ENCODE measurements at places on chromosomes 12 and 14. TPM values are rescaled to one million over a fixed set of nuclear protein-coding genes. Genes with fewer than 3 reads are reported as not detected.

The FAM181A gene
- not detected for total RNA-seq

DNA sequence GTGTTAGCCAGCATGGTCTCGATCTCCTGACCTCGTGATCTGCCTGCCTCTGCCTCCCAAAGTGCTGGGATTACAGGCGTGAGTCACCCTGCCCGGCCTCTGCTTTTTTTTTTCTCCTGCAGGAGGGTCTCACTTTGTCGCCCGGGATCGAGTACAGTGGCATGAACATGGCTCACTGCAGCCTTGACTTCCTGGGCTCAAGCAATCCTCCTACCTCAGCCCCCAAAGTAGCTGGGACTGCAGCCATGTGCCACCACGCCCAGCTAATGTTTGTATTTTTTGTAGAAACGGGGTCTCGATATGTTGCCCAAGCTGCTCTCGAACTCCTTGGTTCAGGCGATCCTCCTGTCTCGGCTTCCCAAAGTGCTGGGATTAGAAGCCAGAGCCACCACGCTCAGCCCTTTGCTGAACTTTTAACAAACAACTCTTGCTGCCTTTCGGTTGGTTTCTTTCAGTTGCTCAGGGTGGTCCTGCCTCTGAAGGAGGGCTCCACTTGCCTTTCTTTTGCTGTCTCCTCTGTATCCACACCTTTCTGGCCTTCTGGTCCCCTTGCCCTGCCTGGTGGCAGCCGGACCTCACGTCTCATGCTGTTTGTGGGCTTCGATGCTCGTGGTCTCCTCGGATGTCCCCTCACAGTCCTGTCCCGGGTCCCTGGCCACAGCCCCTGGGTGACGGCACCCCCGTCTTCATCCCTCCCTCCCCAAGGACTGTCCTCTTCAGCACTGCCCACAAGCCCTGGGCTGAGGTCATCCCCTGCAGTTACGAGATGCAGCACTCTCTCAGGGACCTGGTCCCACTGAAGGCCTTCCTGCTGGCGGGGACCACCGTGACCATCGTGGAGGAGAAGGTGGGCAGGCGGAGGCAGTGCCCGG, 3.8 kb upstream of the B3GNT4 start:
- DNase-seq: no peak

- no peak for DNase-seq
Measured at GRCh38 chr14:100703386-100704220, 23.1 kb upstream of the DLK1 start.

GRCh38 chr12:3651585-3652424, 101.1 kb downstream of the CRACR2A start:
- no peak for DNase-seq

DNA sequence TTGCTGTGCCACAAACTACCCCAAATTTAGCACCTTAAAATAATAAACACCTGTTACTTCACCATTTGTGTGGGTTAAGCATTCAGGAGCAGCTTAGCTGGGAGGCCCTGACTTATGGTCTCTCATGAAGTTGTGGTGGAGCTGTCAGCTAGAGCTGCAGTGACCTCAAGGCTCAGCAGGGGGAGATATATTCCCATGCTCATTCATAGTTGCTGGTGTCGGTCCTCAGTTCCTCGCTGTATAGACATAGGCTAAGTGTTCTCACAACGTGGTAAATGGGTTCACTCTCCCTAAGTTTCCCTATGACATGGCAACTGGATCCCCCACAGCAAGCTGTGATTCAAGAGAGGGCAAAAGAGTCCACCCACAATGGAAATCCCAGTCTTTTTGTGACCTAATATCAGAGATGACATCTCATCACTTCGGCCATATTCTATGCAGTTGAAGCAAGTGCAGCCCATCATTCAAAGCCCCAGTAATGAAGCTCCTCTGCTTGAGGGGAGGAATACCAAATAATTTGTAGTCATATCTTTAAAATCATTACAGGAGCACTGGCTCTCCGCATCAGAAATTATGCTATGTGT, 41.1 kb downstream of the PRB3 start:
- DNase-seq: peak; percentile 72

Measured in endothelial cell (in vitro differentiated cells).